Right kidney (tissue), 9 donors: ENCODE measurements at places on chromosomes 4 and X.
A peak's percentile ranks its signal among the peaks of the same experiment; 100 is the strongest.

DNA sequence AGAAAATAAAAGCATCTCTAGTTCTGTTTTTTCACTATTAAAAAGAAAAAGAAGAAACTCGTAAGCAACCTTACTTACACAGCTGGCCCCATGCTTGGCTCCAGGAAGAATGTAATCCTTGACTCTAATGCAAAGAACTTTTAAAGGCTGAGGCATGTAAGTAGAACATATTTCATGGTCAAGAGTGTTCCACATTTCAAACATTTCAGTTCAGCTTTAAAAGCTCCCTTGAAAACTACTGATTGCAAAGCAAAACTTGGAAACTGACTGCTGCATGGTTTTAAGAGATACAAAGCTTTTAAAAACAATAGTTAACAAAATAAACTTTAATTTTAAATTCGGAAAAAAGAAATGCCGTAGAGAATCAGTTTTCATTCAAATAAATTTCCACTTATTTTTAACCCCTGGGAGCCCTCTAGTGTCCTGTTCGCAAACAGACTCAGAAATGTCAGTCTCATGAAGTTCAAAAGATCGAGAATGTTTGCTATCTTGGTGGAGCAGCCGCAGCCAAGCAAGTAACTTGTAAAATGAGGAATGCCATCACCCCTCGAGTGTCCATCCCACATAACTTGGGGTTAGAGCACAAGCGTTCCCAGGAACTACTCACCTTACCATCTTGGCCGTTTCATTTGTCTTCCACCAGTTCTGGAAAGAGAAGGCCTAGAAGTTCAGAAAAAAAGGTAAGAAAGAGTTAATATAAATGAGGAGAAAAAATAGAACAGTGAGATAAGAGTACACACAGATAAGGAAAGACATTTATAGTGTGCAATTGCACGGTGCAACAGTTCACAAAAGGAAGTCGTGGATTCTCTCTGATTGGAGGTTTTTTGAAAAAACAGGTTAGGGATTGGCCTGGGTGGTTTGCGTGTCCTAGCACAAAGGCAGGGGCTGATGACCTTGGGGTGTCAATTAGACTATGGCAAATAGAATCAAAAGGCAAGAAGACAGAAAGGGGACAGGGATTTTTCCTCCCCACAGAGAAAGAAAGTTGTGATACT lies at the start of gene GASK1B:
Gene GASK1B, minus strand, starts transcription at position 765 of the 998 bp plus-strand sequence. CDS start 1,650 bp downstream, outside the sequence.
- peak; percentile 38 for DNase-seq

- peak; percentile 77 for DNase-seq
These were observed at the start of gene GPRASP2 for GRCh38 chrX:102712216-102712966. GPRASP2 (plus strand) TSS chrX:102712448; CDS start chrX:102714870, 2,422 bp downstream.

DNA sequence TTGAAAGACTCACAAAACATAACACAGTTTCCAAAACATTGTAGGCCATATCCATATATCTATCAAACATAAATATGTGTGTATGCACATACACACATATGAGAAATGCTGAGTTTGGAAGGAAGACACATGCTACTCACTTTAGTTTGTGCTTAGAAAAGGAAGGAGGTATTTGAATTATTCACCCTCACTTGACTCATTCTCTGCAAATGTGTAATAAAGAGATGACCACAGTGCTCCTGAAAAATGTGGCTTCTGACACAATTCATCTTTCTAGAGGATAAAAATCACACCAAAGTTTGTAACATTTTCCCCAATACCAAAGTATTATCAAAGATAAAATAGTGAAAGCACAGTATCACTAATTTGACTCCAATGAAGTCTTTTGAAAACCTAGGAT lies 950.1 kb downstream of the FAT4 start:
- no peak for DNase-seq

- no peak for DNase-seq
These were observed 150.8 kb downstream of the AFAP1 start for GRCh38 chr4:7788694-7789425.

GRCh38 chr4:8332891-8333331 lies 63.4 kb downstream of the HTRA3 start:
- DNase-seq = no peak

DNA sequence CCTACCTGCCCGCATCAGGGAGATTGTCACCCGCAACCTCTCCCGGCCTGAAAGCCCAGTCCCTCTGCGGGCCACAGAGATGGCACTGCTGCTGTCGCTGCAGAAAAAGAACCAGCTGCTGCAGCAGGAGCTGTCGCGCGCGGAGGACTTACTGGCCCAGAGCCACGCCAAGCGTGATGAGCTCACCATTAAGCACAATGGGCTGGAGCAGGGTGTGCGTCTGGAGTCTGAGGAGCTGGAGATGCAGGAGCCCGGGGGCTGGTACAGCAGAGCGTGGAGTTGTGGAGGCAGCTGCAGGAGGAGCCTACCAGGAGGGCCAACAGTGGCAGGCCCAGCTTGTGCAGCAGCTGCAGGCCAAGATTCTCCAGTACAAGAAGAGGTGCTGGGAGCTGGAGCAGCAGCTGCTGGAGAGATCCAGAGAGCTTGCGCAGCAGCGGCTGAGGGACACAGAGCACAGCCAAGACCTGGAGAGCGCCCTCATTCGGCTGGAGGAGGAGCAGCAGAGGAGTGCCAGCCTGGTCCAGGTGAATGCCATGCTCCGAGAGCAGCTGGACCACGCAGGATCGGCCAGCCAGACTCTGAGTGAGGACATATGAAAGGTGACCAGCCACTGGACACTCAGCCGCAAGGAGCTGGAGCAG lies 11.3 kb downstream of the SMIM10L2A start:
- DNase-seq = no peak

GRCh38 chr4:96681218-96681617 lies 841.3 kb downstream of the PDHA2 start:
- no peak for DNase-seq

GRCh38 chr4:169661761-169662160 lies 41.4 kb downstream of the CLCN3 start:
- no peak for DNase-seq

- no peak for DNase-seq
These were observed 65.0 kb downstream of the COQ2 start for GRCh38 chr4:83219344-83220331.

DNA sequence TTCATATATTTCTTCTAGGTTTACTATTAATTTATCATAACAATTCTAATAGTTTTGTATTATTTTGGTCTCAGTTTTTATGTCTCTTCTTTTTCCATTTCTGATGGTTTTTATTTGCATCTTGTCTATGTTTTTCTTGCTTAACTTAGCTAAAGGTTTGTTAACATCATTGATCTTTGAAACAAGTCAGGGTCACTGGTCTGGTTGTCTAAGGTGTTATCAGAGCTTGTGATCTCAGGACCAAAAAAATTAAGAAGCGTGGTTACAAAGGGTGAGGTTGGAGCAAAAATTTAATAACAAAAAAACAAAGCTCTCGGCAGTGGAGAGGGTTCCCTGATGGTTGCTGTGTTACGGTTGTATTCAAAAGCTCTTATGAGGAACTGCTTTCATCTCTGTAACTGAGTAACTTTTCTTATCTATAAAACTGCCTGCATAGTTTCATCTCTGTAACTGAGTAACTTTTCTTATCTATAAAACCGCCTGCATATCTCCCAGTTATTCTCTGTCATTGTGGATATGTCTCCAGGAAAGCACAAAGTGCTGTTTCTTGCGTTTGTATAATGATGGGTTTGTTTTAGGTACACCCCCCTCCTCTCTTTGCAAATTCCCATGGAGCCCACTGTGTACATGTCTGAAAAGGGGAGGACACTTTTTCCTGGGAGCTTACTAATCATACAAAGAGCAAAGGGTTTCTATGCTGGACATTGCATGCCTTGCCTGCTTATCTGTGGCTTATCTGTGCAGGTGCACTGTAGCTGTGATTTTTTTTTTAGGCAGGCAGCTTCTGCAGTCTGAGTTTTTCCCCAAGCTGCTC lies 62.4 kb upstream of the UGT2B15 start:
- DNase-seq = no peak
